ENCODE measurements at places on chromosomes 5 and 9.

- DNase-seq: no peak
These were observed 9.1 kb downstream of the UBAC1 start for GRCh38 chr9:135951889-135952663.

- DNase-seq: no peak
These were observed 8.3 kb downstream of the WDR31 start for GRCh38 chr9:113331780-113332179.

GRCh38 chr9:15849871-15850270 is 297.0 kb downstream of the CCDC171 start:
- no peak for DNase-seq

DNA sequence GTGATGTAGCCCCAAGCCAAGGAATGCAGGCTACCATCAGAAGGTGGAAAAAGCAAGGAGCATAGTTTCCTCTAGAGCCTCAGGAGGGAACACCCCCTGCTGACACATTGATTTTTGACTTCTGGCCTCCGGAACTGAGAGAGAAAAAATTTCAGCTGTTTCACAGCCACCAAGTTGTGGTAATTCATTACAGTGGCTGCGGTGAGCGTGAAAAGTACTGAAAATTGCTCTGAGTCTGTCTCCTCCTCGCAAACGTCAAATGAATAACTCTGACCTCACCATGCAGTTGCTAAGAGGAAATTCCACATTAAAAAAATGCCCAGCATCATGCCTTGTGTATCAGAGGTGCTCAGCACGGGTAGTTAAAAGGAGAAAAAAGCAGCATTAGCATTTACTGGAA is 277.9 kb upstream of the MSX2 start:
- no peak for DNase-seq

- DNase-seq: no peak
These were observed 3.5 kb downstream of the TENT4A start for GRCh38 chr5:6716629-6717149.

- DNase-seq: no peak
These were observed 88.4 kb upstream of the GPBP1 start for GRCh38 chr5:57085306-57086081.

DNA sequence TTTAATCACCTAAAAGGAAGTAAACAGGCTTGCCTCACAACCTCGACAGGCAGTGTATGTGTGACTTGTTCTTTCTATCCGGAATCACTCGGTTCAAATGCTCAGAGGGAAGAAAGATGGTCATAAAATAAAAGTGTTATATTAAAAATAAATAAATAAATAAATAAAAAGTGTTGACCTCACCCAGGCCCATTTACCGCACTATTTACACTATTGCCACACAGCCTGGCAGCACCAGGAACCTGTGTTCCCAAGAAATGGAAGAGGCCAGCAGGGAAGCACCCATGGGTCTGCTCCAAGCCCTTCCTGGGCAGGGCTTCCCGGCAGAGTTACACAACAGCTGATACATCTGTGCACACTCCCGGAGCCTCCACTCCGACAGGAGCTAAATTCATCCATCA is 127.9 kb downstream of the EFNA5 start:
- DNase-seq: no peak

DNA sequence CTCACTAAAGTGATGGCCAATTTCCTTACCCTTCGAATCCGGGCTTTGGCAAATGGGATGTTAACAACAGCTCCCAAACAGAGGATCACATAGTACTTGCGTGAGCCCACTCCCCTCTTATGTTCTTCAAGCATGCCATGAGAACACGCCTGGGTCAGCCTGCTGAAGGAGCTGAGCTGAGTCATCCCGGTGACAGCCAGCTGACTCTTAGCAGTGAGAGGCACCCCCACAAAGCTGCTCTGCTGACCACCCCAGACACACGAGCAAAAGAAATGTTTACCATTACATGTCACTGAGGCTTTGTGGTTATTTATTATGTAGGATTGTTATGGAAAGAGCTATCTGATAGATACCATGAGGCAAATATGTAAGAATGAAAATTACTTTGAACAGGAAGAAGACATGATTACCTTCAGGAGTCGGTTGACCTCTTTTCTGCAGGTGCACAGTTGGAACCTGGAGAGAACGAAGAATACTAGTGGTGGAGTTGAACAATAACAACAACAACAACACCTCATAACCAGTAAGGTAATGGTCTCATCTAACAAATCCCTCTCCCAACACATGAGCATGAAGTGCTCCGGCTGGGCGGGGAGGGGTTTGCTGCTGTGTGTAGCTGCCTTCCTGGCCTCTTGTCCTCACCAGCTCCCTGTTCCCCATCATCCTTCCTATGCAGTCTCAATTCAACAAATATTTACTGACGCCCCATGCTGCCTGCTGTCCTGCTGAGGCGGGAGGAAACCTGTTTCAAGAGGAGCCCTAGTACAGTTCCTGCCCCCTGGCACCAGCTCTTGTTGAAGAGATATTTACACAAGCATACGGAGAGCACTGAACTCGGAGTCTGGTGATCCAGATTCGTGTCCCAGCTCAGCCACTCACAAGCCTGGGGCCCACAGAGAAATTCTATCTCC is 69.4 kb upstream of the LHFPL2 start:
- no peak for DNase-seq

GRCh38 chr5:9869616-9870288 is 239.6 kb upstream of the TAS2R1 start:
- no peak for DNase-seq

GRCh38 chr5:179319741-179320281 is 25.4 kb downstream of the ADAMTS2 start:
- DNase-seq: no peak

DNA sequence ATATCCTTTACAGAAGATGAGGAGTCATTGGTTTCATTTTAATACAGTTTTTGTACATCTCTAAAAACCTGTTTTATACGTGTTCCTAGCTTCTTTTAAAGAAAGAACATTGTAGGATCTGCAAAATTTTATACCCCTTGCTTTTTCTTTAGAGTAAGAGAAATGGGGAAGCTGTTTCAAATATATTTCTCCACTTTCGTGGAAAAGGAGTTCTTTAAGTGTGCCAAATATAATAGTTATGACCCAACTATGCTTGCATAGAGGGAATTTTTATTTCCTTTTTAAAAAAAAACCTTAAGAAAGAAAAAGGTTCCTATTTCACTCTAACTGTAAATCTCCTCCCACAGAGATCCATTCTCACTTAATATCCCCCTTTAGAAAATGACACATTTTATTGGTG is 27.5 kb upstream of the DMAC1 start:
- DNase-seq: no peak

DNA sequence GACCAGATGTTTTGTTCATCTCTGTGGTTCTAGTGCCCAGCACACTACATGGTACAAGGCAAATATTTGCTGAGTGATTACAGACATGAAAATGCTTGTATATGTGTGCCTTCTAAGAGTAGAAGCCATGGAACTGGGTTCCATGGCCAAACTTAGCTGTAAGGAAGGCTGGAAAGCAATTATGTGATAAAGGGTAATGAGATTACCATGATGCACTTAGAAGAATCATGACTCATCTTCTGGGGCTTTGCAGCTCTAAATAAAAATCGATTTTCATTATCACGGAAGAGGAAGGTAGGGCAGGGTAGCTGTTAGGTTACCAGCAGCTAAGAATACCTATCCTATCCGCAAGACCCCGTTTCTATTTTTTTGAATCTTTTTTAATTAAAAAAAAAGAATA is 28.0 kb downstream of the RFK start:
- no peak for DNase-seq

DNA sequence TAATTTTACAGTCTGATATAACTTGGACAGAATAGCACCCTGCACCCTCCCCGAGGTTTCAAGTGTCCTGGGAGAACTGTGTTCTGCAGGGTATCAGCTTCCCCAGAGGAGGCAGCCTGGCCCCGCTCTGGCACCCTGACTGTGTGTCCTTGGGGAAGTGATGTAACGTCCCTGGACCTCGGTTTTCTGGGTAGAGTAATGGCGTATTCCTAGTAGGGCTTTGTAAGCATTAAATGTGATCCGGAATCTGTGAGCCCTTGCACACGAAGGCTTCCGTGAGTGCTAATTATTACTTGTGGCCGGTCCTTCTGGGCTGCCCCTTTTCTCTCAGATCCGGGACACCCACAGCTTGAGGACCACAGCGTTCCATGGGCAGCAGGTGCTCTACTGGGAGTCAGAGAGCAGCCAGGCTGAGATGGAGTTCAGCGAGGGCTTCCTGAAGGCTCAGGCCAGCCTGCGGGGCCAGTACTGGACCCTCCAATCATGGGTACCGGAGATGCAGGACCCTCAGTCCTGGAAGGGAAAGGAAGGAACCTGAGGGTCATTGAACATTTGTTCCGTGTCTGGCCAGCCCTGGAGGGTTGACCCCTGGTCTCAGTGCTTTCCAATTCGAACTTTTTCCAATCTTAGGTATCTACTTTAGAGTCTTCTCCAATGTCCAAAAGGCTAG is 1.0 kb upstream of the CACFD1 start:
- DNase-seq: no peak

DNA sequence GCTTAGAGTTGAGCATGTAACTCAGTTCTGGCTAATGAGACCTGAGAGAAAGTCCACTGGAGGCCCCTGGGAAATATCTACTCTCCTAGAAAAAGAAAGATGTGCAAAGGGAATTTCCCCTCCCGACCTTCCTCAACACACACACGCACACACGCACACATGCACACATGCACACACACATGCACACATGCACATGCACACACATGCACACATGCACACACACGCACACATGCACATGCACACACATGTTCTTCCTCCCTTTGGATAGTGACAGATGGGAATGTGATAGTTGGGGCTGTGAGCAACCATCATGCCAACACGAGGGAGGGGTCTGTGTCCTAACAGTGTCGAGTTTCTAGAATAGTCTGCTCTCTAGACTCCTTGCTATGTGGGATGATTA is 148.2 kb upstream of the EGFLAM start:
- no peak for DNase-seq

DNA sequence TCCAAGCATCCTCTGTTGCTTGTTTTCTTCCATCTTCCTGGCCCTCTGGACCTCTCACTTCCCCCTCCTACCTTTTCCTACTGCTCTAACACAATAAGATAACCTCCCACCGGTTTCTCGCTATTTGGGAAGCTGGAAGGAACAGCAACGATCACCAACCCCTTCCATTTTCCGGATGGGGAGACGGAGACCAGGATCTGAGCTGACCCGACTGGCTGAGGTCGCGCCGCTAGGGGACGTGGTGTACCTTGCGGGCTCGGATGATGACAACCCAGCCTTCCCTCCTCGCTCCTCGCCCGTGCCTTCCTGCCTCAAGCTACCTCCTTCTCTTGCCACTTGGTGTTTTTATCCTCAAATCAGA is 1.9 kb downstream of the LPAR1 start:
- no peak for DNase-seq

DNA sequence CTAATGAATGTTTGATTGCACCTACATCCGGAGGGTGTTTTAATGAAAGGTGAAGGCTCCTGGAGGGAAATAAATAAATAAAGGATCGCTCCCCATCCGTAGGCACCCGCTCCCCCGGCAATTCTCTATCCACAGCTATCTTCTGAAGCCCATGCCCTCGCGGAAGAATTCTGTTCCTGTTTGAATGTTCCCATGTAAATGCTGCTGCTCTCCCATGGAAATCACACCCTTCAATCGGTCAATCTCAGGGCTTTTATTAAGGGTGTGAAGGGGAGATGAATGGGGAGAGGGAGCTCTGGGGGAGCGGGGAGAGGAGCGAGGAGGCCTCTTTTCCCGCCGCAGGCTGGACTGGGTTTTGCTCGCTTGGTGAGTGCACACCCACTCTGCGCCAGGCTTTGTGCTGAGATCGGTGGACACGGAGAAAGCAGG is 21.1 kb upstream of the ARAP3 start:
- no peak for DNase-seq

GRCh38 chr5:166979307-166979895 is 1312.0 kb upstream of the WWC1 start:
- no peak for DNase-seq

DNA sequence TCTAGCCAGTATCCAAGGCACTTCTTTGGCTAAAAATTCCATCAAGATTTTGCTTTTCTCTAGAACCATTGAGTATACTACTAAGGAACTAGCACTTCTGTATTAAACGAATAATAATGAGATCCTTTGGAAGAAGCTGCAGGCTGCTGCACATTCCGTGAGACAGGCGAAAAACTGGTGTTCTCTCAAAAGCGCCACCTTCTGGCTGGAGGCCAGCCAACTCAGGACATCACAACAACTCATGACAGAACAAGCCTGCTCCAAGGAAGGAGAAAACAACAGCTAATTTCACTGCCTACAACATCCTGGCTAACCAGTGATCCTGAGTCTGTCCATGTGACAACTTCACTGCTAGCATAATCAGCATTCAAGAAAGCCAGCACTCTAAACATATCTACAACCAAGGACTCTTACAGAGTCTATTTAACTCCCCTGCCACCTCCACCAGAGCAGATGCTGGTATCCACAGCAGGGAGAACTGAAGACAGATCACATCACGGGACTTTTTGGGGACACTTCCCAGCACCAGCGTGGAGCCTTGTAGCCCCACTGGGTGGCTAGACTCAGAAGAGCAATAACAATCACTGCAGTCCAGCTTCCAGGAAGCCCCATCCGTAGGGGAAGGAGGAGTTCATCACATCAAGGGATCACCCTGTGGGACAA is 150.5 kb downstream of the YTHDC2 start:
- DNase-seq: no peak

GRCh38 chr5:73447530-73448462 is 781 bp downstream of the FOXD1 start:
- DNase-seq: no peak

- no peak for DNase-seq
These were observed 114.3 kb upstream of the PCSK5 start for GRCh38 chr9:75775966-75776691.

- no peak for DNase-seq
These were observed 49.9 kb downstream of the PDE4D start for GRCh38 chr5:59843511-59844213.

DNA sequence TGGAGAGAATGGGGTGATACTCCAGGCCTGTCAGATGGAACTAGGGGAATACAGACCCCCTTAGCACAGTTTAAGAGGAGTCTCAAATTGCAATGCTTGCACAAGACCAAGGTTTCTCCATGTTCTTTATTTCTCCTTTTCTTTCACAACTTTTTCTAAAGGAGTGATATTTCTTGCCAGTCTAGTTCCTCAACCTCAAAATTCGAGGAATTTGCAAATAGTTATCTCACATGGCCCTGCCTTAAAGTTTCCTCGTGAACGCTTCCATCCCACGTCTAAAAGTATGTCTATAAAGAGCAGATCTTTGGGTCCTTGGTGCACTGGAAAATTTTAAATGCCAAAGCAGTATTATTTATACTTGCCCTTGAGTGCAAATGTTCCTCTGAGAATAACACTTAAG is 373.8 kb upstream of the KLF4 start:
- no peak for DNase-seq

DNA sequence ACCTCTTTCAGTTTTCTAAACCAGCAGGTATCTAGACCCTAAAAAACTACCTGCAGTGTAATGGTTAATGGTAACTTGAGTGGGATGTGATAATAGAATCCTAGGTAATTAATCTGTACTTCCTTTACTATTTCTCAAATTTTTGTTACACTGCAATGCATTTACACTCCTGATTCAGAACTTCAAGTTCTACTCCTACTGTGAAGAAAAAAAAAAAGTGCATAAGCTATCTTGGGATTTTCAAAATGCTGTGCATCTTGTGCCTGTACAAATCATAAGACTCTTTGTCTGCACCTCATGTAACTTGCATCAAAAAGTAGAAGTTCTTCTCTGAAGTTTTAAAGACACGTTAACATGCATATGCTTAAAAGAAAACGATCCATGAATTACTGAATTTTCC is 554.1 kb downstream of the CETN3 start:
- no peak for DNase-seq

Measured in cortex of kidney (tissue), 1 donor.